NCI-H2029 treated with DMSO at 0.1 percent for 48 hours (cell line): ENCODE measurements at places on chromosomes 6 and 20.

DNA sequence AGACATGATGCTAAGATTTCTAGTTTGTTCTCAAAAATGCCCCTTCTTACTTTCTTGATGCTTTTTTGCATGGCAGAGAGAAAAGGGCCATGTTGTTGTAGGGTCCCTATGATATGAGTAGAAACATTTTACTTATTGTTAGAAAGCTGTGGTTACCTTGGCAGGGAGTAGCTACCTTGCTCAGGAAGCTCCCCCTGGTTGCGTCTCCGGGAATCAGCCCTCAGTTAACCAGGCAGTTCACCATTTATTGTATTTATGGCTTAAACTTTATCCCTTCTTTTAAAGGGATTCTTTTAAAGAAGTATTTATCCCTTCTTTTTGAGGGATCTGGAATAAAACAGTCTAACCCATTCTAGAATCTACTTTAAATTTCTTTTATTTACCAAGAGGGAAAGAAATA lies 113.9 kb upstream of the PROKR2 start:
- DNase-seq = no peak

DNA sequence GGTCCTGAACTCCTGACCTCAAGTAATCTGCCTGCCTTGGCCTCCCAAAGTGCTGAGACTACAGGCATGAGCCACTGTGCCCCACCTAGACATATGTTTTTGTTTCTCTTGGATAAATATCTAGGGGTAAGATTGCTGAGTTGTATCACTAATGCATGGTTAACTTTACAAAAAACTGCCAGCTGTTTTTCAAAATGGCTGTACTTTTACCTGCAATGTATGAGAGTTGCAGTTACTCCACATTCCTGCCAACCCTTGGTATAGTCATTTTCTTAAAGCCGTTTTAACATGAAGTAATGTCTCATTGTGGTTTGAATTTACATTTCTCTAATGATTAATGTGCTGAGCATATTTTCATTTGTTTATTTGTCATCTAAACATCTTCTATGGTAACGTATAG lies 289.7 kb downstream of the UTRN start:
- no peak for DNase-seq

GRCh38 chr20:42432496-42433334 lies 757.0 kb downstream of the PTPRT start:
- DNase-seq = no peak

DNA sequence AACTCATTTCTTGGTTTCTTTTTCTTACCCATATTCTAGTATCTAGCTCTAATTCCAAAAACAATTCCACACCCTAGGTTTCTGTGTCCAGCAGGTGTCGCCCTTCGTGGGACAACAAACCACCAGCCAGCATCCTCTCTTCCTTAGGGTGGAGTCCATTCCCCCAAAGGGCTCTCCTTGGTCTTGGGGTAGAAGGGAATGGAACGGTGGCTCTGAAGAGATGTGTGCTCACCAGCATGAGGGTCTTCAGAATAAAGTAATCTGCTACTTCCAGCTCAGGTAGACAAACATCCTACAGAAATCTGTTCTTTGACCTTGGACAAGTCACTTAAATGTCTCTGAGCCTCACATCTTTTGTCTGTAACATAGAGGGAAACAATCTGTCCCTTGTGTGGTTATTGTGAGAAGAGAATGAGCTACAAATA lies 7.2 kb downstream of the HLA-DMB start:
- peak; percentile 66 for DNase-seq

- no peak for DNase-seq
Observed at GRCh38 chr20:48846516-48847492, 19.0 kb upstream of the PREX1 start.

DNA sequence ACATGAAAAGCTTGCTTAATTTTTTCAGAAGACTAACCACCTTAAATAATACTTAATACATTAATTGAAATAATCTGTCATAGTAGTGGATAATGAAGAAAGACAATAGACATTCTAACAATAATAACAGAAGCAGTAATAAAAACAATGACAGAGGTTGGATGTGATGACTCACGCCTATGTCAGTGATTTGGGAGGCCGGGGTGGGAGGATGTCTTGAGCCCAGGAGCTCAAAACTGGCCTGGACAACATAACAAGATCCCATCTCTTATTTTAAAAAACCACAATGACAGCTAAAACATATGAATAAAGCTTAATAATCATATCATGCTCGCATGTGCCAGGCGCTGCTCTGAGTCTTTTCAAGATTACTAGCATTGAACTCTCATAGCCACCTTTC lies 105.5 kb downstream of the IPCEF1 start:
- no peak for DNase-seq

GRCh38 chr20:36823121-36823520 lies 49.6 kb upstream of the DSN1 start:
- peak; percentile 47 for DNase-seq

- no peak for DNase-seq
Observed at GRCh38 chr20:19938421-19939090, 78.6 kb upstream of the NAA20 start.

DNA sequence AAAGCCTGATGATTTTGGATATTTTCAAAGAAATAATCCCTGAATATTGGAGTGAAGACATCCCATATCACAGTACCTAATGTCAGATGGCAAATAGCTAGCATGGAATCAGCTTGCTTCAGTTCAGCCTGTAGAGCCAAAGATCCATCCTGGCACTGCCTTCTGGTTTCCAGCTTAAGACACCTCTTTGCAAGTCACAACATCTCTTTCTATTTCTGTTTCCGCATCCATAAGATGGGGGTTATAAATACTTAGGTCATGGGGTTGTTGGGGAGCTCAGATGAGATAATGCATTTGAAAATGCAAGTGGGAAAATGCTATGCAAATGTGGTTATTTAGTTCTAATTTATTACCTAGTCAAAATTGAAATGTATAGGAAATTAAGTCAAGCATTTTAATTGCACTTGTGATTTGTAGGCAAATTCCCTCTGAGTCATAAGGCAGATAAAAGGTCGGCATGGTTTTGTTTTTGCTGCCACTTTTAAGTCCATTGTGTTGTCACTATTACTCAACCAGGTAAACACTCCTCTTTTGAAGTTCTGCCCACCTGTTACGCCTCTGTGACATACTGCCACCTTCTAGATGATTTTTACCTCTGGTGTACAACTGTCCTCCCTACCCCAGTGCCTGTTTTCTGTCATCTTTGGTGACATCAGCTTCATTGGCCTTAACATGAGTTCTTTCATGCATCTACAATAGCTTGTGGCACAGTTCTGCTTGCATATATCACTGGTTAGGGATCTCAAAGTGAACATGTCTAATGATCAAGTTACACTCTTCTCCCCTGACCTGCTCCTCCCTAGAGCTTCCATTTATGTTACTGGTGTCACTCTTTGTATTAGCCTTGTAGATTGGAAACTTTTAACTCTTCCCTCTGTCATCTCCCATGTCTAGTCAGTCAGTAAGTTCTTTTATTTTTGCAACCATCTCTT lies 96.6 kb downstream of the CDKAL1 start:
- peak; percentile 96 for DNase-seq

DNA sequence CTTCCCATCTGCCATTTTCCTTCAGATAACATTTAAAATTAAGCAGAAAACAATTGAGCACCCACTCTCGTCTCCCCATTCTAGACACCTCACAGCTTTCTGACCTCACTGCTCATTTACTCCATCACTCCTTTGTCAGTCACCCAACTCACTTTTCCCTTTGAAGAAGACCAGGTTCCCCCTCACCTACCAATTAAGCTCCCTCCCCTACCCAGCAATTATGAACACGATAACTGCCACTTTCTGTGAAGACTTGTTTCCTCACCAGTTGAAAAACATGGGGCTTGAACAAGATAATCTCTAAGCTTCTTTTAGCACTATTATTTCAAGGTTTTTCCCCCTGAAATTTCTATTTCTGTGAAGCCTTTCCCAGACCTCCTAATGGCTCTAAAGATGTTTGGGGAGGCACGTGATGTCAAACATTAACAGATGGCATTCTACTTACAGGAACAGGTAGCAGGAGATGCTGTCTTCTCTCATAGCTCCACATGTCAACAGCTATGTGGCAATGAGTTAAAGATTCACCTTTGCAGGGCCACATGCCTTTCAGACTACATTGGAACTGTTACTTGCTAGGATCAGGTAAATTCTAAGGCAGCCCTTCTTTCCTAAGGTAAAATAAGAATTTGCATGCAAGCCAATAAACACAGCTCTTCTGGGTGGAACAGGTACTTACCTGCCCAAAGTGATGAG lies 24.8 kb upstream of the SLA2 start:
- no peak for DNase-seq

- no peak for DNase-seq
Observed at GRCh38 chr20:33311011-33311410, 28.0 kb downstream of the BPIFB1 start.

GRCh38 chr20:11853359-11853758 lies 64.3 kb upstream of the BTBD3 start:
- DNase-seq = no peak

DNA sequence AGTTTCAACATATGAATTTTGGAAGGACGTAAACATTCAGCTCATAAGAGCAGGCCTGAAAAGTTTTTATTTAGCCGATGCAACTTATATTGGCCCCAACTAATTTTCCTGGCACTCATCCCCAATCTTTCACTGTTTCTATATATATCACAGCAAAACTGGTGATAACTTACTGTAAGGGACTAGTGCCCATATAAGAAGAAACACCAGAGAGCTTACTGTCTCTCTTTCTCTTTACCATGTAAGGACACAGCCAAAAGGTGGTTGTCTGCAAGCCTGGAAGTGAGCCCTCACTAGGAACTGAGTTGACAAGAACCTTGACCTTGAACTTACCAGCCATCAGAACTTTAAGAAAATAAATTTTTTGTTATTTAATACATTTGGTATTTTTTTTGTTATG lies 807.4 kb upstream of the CITED2 start:
- no peak for DNase-seq

DNA sequence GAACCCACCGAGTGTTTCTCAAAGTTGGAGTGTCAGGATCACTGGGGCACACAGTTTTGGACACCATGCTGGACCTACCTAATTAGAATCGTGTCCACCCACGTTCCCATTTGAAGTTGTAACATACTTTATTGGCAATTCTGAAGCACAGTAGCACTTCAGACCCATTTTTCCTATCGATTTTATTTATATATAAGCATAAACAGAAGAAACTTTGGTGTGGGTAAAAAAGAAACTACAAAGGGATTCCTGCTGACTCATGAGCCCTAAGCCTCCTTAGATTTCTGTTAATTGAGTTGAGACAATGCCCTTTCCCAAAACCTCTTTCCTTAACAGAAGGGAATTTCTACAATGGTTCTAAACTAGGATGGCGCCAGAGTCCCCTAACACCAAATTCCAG lies 398.0 kb downstream of the CDKAL1 start:
- no peak for DNase-seq

- no peak for DNase-seq
Observed at GRCh38 chr6:70281923-70282311, 21.0 kb downstream of the COL9A1 start.

DNA sequence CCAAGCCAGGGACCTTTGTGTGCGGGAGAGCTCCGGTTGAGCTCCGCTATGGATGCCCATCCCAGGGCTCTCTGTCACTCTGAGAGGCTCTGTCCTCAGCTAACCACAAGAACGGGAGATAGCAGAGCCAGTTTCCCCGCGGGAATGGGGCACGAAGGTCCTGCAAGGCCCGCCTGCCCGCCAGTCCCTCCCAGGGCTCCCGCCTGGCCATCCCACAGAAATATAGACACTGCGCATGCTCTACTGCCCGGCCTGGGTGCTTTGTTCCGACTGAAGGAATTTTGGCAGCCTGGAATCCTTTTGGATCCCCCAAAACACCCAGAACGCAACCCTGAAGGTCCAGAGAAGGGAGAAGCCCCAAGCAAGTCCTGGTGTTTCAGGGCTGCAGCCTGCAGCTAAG lies 8.6 kb upstream of the DEFB110 start:
- DNase-seq = no peak

DNA sequence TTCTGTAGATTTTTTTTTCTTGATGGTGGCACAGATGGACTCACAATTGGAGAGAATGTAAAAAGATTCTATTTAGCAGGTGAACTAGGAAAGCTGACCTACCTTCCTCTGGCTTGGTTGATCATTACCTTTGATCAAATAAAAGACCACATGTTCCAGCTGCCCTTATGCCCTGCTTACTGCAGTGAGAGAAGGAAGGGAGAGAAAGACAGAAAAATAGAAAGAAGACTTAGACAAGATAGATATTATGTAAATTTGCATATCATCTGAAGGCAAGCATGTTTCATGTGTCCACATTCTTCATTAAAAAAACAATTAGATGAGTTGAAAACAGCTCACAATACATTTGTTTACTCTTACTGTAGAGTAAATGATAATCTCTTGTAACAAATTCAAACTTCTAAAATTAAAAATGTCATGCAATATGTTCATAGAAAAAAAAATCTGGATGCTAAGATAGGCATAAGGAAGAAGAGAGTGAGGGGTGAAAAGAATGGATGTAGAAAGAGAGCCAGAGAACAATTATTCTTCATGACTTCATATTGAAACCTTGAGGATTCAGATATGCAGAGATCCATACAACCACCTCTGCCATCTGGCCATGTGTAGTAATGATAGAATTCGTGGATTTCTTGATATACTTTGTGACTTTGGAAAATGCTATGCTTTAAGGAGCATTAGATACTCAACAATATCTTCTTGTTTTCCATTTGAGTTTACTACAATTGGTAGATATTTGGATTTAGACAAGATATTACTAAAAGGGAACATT lies 71.7 kb downstream of the RFX6 start:
- DNase-seq = no peak

DNA sequence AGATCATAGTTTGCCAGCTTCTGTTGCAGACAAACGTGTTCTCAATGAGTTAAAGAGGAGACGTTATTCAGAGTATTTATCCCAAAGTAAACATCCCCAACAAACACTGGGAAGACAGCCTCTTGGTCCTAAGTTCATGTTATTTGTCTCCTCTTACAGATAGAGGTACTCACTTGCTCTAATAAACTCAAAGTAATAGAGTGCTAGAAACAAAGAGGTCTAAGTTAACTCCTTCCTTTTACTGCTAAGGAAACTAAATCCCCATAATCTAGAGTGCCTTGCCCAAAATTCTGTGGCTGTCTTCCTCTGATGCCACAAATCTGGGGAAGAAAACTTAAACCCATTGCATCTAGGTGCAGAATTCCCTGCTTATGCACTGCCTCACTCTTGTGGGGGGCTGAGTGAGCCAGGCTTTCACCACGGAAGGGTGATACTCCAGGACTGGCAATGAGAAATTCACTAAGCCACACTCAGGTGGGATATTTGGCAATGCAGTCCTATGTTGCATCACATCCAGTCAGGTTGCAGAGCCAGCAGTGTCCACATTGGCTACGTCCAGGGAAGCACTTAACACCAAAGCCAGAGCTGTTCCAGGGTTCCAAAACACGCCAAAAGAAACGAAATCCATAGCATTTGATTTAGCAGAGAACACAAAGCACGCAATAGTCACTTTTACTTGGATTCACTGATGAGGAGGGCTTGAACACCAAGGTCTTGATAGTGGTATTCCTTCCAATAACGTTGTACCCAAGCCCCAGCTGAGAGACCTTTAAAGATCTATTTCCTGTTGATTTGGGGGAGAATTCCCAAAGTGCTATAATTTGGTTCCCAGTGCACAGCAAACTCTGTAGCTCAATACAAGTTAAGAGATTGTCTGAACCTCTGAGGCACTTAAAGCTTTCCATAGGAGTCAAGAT lies 81.0 kb upstream of the FOXQ1 start:
- no peak for DNase-seq
